Chondrocyte (in vitro differentiated cells): ENCODE measurements at places on chromosomes 11 and 22. TPM values are rescaled to one million over a fixed set of nuclear protein-coding genes. Genes with fewer than 3 reads are reported as not detected.
A peak's percentile ranks its signal among the peaks of the same experiment; 100 is the strongest.

The BACE1 gene
- total RNA-seq, result 62.7 to 67.2 TPM (median 66.0 TPM) in 3 replicates

The PRDM11 gene
- 32.9 to 35.1 TPM (median 35.0 TPM) in 3 replicates for total RNA-seq

The RIBC2 gene
- total RNA-seq, result 0.41 to 1.1 TPM in 2 of 3 replicates, not detected in the other

GRCh38 chr22:25169278-25170031 is 30.2 kb upstream of the CRYBB3 start:
- DNase-seq, result peak; percentile 41

- no peak for DNase-seq
Observed at GRCh38 chr11:1672613-1673350, 24.2 kb upstream of the KRTAP5-6 start.

DNA sequence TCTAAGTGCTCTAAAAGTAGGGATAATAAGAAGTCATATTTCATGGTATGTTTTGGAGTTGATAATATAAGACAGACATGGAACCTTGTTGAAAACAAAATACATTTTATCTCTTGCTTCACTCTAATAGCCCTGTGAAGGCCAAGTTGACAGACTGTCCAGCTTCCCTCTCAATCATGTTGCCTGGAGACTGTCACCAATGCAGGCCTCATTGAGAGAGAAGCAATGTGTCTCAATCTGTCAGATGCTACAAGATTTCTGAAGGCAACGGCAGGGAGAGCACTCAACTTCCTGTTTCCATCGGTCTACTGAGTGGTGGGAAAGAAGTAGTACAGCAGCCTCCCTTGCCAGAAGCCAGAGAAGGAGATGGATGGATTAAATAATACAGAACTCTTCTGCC is 23.6 kb upstream of the FJX1 start:
- no peak for DNase-seq

GRCh38 chr11:2319791-2320472 is 18.1 kb downstream of the TSPAN32 start:
- DNase-seq, result no peak

- DNase-seq, result no peak
Observed at GRCh38 chr11:125959931-125960330, 14.1 kb downstream of the VSIG10L2 start.

DNA sequence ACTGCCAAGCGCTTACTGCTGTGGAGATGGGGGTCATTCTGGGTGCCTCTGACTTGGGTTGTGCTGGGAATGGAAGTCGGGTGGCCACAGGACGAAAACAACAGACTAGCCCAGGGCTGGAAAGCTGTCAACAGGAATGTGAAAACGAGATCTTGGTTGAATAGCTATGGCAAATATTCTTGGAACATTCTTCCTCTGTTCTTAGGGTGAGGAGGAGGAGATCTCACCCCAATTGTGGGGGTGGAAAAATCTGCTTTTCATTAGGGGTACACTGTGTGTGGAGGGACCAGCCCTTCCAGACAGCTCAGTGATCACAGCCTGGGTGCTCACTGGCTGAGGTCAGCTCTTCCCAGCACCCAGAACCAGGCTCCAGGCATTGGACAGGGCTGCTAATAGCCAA is 52.0 kb upstream of the PRSS23 start:
- no peak for DNase-seq

GRCh38 chr11:7575841-7576725 is 62.3 kb downstream of the PPFIBP2 start:
- DNase-seq, result no peak

- no peak for DNase-seq
Observed at GRCh38 chr11:34466802-34467488, 28.2 kb downstream of the CAT start.

- no peak for DNase-seq
Observed at GRCh38 chr22:27111796-27112672, 454.6 kb downstream of the MIAT start.

GRCh38 chr11:125995313-125995712 is 49.5 kb downstream of the VSIG10L2 start:
- DNase-seq, result no peak
